ENCODE measurements at places on chromosomes 2 and 18. TPM values are rescaled to one million over a fixed set of nuclear protein-coding genes. Genes with fewer than 3 reads are reported as not detected.

Gene CD302
- total RNA-seq, result 8.2 TPM

GRCh38 chr18:53946594-53946993 lies 277.9 kb downstream of the MBD2 start:
- DNase-seq, result no peak

GRCh38 chr2:36704475-36705150 lies 8.1 kb downstream of the VIT start:
- no peak for DNase-seq

Gene DYSF
- 300 TPM for total RNA-seq

- DNase-seq, result no peak
These were observed 235.3 kb downstream of the LRATD1 start for GRCh38 chr2:14867853-14868252.

- no peak for DNase-seq
These were observed 27.8 kb downstream of the MEX3C start for GRCh38 chr18:51169731-51170130.

Gene R3HDM1
- total RNA-seq, result 16.9 TPM
